ENCODE measurements at places on chromosomes 7 and 10.
A peak's percentile ranks its signal among the peaks of the same experiment; 100 is the strongest.

- no peak for DNase-seq
Observed at GRCh38 chr10:650886-651615, 38.4 kb downstream of the DIP2C start.

GRCh38 chr10:59868696-59869593, 37.4 kb downstream of the CCDC6 start:
- DNase-seq = no peak

GRCh38 chr10:95262763-95263518, 27.9 kb downstream of the PDLIM1 start:
- no peak for DNase-seq

- DNase-seq = peak; percentile 13
Observed at GRCh38 chr7:129343099-129343700, 91.0 kb upstream of the STRIP2 start.

DNA sequence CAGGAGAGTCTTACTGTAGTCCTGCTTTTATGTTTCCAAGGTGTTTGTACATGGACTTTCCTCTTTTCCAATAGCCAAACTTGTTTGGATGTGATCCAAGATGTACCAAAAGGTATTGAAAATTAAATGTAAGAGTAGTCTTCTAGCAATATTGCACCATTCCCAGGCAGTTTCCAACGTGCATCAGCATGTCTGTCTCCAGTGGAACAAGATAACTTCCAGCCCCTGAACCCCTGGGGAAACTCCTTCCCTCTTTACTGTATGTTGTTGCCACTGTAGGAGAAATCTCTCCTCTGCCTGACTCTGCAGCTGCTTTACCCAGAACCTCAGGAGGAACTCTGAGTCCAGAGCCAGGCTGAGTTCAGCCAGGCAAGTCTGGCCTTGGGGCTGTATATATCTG, 18.5 kb downstream of the ARMC10 start:
- no peak for DNase-seq

DNA sequence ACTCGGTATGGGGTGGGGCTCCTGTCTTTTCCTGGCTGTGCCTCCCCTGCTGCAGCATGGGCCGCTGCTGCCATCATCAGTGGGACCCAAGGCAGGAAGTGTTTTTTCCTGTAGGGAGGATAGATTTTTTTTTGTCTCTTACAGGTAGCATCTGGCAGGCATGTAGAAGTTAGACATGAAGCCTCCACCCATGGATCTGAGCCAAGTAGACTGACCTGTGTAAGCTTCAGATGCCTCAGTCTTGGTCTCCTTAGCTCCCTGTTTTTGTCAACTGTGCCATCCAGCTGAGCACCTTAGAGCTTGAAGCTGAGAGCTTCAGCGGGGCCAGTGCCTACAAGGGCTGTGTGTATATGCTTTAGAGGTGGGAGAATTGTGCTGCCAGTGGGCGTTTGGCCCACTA, 93.5 kb downstream of the AUTS2 start:
- no peak for DNase-seq

DNA sequence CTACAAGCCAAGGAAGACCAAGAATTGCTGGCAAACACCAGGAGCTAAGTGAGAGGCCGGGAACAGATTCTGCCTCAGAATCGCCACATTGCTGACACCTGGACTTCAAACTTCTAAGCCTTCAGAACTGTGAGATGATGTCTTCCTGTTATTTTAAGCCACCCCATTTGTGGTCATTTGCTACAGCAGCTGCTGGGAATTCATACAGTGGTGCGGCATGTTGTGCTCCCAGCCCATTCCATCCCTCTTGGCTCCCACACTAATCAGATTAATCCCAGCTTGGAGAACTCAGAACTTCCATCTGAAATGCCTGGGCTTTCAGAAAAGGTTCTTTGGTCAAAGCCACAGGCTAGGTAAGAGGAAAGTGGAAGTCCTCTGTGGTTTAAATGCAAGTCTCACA, 24.9 kb downstream of the TCAF1 start:
- no peak for DNase-seq

DNA sequence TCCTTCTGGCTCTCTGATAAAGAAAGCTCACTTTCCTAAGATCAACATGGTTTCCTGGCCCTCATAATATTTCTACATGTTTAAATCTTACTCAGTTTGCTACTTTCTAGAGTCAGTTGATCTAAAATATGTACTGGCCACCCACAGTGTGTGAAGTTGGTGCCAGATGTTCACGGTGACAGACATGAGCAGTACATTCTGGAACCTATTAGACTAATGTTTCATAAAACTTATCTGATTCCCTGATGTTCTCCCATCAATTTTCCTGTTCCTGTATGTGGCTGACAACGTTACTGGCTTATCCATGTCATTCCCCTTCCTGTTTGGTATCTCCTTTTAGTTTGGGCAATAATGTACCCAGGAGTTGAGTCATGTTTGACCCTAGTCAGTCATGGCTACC, 13.7 kb upstream of the CPVL start:
- DNase-seq = no peak

GRCh38 chr10:119270762-119271366, 63.5 kb downstream of the GRK5 start:
- DNase-seq = no peak

- peak; percentile 100 for DNase-seq
Observed at GRCh38 chr7:94056796-94057207, 52.6 kb upstream of the BET1 start.

- DNase-seq = no peak
Observed at GRCh38 chr7:79050603-79051002, 402.9 kb downstream of the MAGI2 start.

GRCh38 chr7:101108330-101108857, 18.5 kb upstream of the SERPINE1 start:
- peak; percentile 83 for DNase-seq

DNA sequence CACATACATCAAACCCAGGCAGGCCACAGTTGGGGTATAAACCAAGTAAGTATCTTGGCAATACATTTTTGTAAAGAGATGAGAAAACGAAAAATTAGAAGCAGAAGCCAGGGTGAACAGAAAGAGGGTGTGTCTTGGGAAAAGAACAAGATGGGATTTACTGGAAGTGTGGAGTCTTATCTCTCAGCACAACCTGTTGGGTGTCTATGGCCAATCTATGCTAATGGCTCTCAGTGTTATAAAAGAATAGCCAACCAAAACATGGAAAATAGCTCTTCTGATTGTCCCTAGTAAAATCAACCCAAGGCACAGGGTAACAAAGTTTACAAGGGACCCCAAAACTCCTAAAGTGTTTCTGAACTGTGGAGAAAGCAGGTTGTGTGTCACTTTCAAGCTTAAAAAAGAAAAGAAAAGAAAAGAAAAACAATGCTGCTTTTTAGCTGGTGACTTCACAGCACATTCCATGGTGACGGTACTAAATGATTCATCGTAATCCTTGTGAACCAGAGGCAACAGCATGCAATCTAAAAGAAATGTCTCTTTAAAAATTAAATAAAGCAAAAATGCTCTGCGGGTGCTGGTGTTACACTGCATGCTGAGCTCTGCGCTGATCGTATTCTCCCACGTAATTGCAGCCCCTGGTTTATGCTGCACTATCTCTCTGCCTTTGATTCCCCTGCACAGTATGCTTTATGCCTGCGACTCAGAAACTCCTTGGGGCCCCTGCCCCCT, 100.8 kb downstream of the C10orf90 start:
- peak; percentile 59 for DNase-seq

- no peak for DNase-seq
Observed at GRCh38 chr7:140638173-140638791, 2.3 kb downstream of the DENND2A start.

DNA sequence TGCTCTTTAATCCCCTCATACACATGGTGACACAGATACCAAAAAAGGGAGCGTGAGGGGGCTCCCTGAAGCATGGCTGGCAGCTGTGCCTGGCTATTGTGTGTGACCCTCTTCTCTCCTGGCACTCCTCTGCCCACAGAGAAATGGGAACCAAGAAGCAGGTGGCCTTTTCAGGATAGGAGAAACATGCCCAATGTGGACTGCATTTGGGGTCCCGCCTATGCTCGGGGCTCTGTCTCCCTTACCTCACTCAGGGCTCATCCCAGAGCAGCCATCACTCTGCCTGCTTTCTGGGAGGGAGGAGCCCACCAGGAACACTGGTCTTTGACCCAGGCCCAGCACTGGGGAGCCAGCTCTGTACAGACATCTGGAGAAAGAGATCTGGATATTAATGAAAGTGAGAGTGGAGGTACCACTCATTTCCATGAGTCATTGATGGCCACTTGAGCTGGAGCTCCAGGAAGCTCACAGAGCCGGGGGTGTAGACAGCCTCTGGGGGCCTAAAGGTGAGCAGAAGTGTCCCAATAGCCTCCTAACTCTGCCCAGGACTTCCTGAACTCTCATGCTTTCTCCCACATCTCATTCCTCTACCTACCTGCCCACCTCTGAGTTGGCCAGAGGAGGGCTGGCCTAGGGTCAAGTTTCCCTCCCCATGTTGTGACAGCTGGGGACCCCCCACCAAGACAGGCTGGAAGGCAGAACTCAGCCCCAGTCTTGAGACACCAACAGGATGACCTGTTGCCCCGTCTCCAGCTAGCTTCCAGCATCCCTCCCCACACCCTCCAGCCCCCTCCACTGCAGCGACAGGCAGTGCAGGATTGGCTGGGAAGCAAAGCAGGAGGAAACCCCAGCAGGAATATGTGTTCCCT, 42.6 kb downstream of the DRGX start:
- DNase-seq = no peak

DNA sequence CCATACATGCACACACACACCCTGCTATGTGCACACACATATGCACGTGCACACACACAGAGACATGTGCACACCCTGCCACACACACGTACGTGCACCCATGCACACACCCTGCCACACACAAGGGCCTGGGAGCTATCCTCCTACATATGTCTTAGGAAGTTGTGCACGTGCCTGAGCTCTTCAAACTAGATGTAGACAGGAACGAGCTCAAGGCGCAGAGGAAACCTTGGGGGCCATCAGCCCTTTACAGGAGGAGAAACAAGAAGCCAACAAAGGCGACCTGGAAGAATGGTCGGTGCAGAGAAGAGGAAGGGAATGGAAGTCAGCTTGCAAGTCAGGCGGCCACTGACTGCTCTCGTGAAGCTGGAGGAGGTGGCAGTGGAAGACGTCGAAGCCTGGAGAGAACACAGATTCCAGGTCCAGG, 58.7 kb downstream of the AOC1 start:
- no peak for DNase-seq

DNA sequence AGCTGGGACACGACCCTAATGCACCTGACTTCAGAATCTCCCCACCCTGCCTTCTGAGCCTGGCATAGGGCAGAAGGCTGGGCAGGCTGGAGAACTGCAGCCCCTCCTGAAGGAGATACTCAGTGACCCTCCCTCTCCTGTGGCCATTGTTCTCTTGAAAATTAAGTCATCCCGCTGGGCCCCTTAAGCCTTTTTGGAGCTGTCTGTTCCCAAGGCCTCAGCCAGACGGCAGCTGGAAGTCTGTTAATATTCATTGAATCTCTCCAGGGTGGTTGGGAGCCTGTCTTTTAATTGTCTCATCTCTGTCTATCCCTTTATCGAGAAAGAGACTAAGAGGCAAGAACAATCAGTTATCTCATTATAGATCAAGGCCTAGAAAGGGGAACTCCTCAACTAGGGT, 118.1 kb upstream of the PCBD1 start:
- DNase-seq = no peak

GRCh38 chr7:47952224-47952623, 4.0 kb upstream of the PKD1L1 start:
- no peak for DNase-seq

Measured in epithelial cell of proximal tubule (primary cell).